ENCODE measurements at places on chromosomes 4 and X.

DNA sequence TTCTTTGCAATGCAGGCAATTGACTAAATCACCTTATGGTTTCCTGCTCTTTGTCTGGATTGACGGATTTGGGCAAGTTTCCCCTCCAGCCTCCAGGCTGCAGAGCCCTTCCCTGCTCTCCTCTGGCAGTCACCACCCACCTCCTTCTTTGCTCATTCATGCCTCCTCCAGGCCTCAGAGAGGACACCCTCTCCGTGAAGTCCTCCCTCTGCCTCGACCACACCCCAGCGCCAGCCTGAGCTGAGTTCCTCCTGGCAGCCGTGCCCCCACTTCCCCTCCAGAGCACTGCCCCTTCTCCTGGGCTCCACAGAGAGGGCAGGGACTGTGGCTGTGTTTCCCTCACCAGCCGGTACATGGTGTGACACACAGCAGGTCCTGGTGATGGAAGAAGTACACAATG, 53.7 kb downstream of the DCTD start:
- no peak overlapping the region for H3K27ac ChIP-seq
- no peaks in the 10 kb centered on the region for H3K4me1 ChIP-seq
- no peak for DNase-seq
- no peaks in the 10 kb centered on the region for H3K36me3 ChIP-seq
- no peaks in the 10 kb centered on the region for H3K27me3 ChIP-seq

DNA sequence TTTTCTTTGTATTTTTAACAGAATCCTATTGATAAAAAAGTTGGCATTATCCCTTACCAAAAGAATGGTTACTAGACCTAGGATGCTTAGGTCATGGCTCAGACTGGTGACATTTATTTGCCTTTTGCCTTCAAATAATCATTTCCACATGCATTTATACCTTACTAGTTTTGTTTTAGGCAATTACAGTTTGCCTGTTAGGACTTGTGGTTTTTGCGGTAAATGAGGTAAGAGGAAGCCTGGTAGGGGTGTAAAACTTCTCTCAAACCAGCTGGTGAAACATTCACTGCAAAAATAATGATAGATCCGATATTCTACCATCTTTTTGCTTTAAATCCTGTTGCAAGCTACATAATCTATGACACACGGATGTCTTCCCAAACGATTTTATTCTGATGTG, 12.1 kb downstream of the LAMP2 start:
- DNase-seq: no peak
- H3K27me3 ChIP-seq: no peaks in the 10 kb centered on the region
- peaks cover 1% of the 10 kb centered on the region for H3K4me1 ChIP-seq
- H3K4me3 ChIP-seq: no peak overlapping the region
- no peaks in the 10 kb centered on the region for H3K36me3 ChIP-seq

GRCh38 chr4:74534121-74534520, 89.2 kb downstream of the AREG start:
- no peaks in the 10 kb centered on the region for H3K4me1 ChIP-seq
- H3K27me3 ChIP-seq: no peaks in the 10 kb centered on the region
- no peaks in the 10 kb centered on the region for H3K36me3 ChIP-seq
- no peak overlapping the region for H3K27ac ChIP-seq
- no peak for DNase-seq

DNA sequence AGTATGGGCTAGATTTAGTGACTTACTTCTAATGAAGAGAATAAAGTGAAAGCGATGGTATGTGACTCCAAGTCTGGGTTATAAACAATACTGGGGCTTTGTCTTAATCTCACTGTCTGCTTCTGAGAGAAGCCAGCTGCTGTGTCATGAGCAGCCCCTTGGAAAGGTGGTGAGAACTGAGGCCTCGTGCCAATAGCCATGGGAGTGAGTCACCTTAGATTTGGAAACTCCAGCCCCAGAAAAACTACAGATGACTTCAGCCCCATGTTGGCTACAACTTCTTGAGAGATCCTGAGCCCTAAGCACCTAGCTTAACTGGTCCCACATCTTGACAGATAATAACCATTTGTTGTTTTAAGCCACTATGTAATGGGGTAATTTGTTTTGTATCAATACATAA, 77.6 kb downstream of the CWH43 start:
- no peak for DNase-seq
- H3K27ac ChIP-seq: no peak overlapping the region
- H3K4me1 ChIP-seq: no peaks in the 10 kb centered on the region

DNA sequence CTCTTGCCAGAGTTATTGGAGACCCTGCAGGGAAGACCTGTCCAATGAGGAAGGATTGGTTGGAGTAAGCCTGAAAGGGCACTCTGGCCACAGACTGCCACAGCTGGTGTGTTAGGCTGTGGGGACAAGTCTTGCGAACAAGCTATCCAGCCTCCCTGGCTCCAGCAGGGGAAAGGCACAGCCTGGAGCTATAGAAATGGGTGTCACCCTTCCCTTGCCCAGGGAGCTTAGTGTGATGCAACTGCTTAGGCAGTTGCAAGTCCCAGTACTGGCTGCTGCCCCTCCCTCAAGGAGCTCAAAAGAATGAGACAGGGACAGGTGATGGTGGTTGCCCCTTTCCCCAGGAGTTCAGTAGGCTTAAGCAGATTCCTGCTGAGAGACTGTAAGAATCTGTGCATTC, 165.7 kb upstream of the CT83 start:
- H3K27me3 ChIP-seq: no peaks in the 10 kb centered on the region
- DNase-seq: no peak
- no peaks in the 10 kb centered on the region for H3K4me1 ChIP-seq
- no peak overlapping the region for H3K27ac ChIP-seq
- no peaks in the 10 kb centered on the region for H3K36me3 ChIP-seq

- no peak overlapping the region for H3K4me3 ChIP-seq
- no peak overlapping the region for H3K27ac ChIP-seq
- no peaks in the 10 kb centered on the region for H3K4me1 ChIP-seq
- no peak for DNase-seq
- H3K36me3 ChIP-seq: no peaks in the 10 kb centered on the region
Measured at GRCh38 chrX:9312922-9313867, 151.7 kb upstream of the TBL1X start.

GRCh38 chr4:34676400-34676799, 1567.9 kb downstream of the ARAP2 start:
- no peaks in the 10 kb centered on the region for H3K4me1 ChIP-seq
- no peak for DNase-seq
- H3K4me3 ChIP-seq: no peak overlapping the region
- no peaks in the 10 kb centered on the region for H3K27me3 ChIP-seq
- no peaks in the 10 kb centered on the region for H3K36me3 ChIP-seq

DNA sequence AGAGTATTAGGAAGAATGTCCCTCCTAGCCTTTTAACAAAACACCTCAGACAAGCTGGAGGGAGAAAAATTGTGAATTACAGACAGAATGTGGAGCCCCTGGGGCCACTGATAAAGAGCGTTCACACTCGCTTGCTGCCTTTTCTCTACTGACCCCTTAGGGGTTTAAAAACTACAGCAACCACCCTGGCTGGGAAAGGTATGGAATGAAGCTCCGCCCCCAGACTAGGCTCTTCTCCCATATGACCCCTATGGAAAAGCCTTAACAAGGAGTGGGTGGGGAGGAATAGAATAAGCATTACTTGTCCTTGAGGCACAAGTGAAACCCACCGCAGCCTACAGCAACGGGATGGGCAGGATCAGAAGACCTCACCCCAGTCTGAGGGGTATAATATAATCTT, 26.3 kb downstream of the ANKRD50 start:
- H3K36me3 ChIP-seq: no peaks in the 10 kb centered on the region
- no peaks in the 10 kb centered on the region for H3K4me1 ChIP-seq
- no peak overlapping the region for H3K4me3 ChIP-seq
- H3K27ac ChIP-seq: no peak overlapping the region

- no peak for DNase-seq
- no peaks in the 10 kb centered on the region for H3K36me3 ChIP-seq
- peaks cover 12% of the 10 kb centered on the region for H3K4me1 ChIP-seq
- no peak overlapping the region for H3K4me3 ChIP-seq
Measured at GRCh38 chr4:146640021-146640464, 1.4 kb downstream of the POU4F2 start.

GRCh38 chr4:53994382-53995102, 69.9 kb downstream of the CHIC2 start:
- no peak overlapping the region for H3K4me3 ChIP-seq
- no peak for DNase-seq
- no peak overlapping the region for H3K27ac ChIP-seq
- H3K27me3 ChIP-seq: no peaks in the 10 kb centered on the region
- H3K36me3 ChIP-seq: no peaks in the 10 kb centered on the region

DNA sequence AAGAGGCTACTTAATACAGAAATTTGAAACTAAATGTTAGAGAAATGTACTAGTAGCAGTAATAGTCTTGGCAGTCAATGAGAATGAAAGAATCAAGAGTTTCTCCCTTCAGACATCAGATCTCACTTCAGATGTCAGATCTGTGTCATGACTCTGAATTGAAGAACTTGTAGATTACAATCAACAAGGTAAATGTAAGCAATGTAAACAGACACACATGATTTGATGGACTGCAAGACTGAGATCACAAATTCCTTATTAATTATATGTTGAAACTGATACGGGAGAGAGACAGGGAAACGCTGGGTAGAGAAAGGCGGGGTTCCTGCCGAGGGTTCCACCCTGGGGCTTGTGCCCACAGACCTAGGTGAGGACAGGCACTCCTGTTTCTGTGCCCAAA, 65.5 kb upstream of the HHIP start:
- DNase-seq: no peak
- no peaks in the 10 kb centered on the region for H3K36me3 ChIP-seq
- no peaks in the 10 kb centered on the region for H3K27me3 ChIP-seq
- no peak overlapping the region for H3K27ac ChIP-seq

DNA sequence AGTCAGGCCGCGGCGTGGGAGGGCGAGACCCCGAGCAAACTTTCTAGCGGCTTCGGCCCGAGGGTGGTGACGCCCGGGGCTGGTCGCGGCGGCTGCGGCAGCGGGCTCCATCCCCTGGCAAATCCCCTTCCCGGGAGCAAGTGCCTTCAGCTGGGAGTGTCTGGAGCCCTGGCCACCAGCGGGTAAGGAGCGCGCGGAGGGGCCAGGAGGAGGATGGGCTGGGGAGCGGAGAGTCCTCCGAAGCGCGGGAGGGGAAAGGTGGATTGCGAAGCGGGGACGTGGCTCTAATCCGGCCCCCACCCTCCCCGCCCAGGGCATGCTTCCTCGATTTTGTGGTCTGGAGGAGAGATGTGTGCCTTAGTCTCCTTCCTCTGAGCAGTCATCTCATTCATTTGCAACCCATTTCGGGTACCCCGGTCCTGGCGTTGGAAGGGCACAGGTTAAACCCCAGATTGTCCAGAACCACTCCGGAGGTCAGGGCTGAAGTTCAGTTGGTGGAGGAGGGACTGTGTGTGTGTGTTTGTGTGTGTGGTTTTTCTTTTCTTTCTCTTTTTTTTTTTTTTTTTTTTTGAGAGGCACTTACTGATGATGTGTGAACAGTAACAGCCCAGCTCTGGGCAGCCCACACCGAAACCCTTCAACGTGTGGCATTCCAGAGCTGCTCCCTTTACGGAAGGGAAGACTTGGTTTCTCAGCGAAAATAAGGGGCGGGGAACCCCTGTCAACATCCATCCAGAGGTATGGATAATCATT, 516 bp downstream of the SGMS2 start:
- no peaks in the 10 kb centered on the region for H3K36me3 ChIP-seq
- H3K4me3 ChIP-seq: peak overlapping the region; percentile 69
- no peak overlapping the region for H3K27ac ChIP-seq
- H3K4me1 ChIP-seq: no peaks in the 10 kb centered on the region

DNA sequence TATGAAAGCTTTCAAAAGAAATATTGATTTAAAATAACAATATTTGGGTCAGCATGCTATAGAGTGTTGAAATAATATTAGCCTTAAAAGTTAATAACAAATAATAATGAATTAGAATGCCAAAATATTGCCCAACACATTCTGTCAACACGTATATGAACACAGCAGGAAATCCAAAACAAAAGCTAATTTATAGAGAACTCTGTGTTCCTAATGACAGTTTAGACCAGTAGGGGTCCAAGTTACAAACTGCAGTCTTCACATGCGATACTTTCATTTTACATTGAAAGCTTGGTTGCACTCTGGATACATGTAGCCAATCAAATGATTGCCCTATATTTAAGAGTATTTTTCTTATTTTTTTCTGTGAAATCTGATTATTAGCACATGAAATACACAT, 274.4 kb downstream of the DCTD start:
- no peak overlapping the region for H3K27ac ChIP-seq
- H3K4me3 ChIP-seq: no peak overlapping the region

GRCh38 chr4:11197631-11198341, 230.9 kb downstream of the HS3ST1 start:
- no peaks in the 10 kb centered on the region for H3K4me1 ChIP-seq
- no peak for DNase-seq
- no peaks in the 10 kb centered on the region for H3K36me3 ChIP-seq
- H3K4me3 ChIP-seq: no peak overlapping the region

DNA sequence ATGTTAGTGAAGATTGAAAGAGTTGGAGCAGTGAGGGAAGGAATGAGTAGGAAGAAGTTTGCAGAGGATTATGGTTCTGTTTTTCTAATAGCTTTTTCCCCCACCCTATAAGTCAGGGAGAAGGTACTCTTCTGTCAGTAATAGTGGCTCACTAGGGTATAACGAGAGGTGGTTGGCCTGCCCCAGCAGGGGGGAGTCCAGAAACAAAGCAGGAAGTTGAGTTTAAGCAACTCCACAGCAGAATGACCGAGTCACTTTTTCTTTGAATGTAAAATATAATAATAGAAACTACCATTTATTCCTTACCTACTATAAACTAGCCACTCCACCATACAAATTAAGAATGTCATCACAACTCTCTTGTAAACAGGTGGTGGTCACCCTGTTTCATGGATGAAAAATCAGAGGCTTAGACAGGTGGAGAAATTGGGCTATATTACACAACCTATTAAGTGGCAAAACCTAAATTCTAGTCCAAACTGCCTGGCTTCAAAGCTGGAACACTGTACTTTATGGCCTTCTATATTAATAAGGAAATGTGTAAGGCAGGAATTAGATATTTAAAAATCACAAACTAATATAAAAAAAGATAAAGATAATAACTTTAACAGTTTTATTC, 21.9 kb downstream of the AP1AR start:
- no peaks in the 10 kb centered on the region for H3K4me1 ChIP-seq
- H3K27me3 ChIP-seq: no peaks in the 10 kb centered on the region
- no peak overlapping the region for H3K4me3 ChIP-seq
- H3K36me3 ChIP-seq: peaks cover 4% of the 10 kb centered on the region
- H3K27ac ChIP-seq: no peak overlapping the region

- H3K27me3 ChIP-seq: no peaks in the 10 kb centered on the region
- no peak overlapping the region for H3K27ac ChIP-seq
- no peaks in the 10 kb centered on the region for H3K4me1 ChIP-seq
Measured at GRCh38 chr4:104719539-104720230, 225.0 kb upstream of the CXXC4 start.

- peak; percentile 70 for DNase-seq
- H3K36me3 ChIP-seq: no peaks in the 10 kb centered on the region
- H3K27ac ChIP-seq: peak overlapping the region; percentile 92
- no peaks in the 10 kb centered on the region for H3K27me3 ChIP-seq
- no peak overlapping the region for H3K4me3 ChIP-seq
Measured at GRCh38 chrX:68894513-68895340, 65.9 kb downstream of the EFNB1 start.
